ENCODE measurements at places on chromosomes 16 and 17.

DNA sequence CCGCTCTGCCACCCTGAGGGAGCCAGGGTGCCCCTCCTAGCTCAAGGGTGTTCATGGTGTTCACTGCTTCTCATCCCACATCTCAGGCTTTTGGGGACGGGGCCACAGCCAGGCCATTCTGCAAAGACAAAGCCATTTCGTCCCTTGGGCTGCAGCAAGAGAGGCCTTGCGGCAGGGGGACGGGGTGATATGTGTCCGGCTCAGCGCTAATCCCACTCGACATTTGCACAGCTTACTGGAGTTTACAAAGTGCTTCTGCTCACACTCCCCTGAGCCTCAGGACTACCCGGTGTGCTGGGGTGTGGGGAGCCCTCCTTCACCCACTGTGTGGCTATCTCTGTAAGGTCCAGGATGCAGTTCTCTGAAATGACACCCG lies 84.3 kb downstream of the RTN4RL1 start:
- DNase-seq: no peak

DNA sequence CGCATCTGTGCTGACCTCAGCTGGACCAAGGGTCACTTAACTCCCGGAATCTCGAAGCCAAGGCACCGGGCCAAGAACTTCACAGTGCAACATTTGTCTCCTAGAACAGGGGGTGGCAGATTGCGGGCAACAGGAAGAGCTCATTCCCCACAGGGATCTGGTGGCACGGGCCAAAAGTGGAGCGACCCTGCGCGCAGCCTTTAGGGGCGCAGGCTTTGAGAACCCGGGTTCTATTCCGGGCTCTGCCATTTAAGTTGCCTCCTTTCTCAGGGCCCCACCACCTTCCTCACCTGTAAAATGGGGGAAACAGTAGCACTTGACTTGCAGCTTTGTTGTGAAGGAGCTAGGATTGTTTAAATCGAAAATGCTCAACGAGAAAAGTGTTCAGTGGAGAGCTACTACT lies 651 bp downstream of the SHMT1 start:
- DNase-seq: no peak

DNA sequence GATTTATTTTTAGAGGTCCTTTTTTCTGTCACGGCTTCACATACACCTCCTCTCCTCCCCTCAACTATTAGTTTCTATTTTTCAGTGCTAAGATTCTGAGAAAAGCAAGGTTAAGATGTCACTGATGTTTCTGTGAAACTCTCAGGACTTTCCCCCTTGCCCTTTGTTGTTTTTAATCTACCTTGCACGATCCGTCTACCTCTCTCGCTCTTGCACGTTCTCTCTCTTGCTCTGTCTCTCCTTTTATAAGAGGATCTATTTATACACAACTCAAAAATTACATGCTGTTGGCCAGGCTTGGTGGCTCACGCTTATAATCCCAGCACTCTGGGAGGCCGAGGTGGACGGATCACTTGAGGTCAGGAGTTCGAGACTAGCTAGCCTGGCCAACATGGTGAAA lies 43.6 kb downstream of the RPA1 start:
- no peak for DNase-seq

DNA sequence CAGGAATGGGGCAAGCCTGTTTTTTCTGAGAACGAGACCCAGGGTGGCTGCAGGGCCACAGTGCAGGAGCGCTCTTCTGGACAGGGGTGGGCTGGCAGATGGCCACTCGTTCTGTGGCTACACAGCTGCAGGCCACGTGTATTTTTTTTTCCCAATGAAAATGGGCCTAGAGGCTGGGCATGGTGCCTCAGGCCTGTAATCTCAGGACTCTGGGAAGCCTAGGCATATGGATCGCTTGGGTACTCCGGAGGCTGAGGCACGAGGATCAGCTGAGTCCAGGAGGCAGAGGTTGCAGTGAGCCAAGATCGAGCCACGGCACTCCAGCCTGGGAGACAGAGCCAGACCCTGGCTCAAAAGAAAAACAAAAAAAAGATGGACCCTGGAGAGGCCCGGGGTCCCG lies 6.8 kb downstream of the UNKL start:
- no peak for DNase-seq

- DNase-seq: no peak
Observed at GRCh38 chr17:56030009-56030624, 123.2 kb upstream of the ANKFN1 start.

- DNase-seq: peak; percentile 79
Observed at GRCh38 chr16:57667526-57668262, 412 bp upstream of the ADGRG3 start.

GRCh38 chr16:53198933-53199332 lies 144.1 kb downstream of the CHD9 start:
- no peak for DNase-seq

DNA sequence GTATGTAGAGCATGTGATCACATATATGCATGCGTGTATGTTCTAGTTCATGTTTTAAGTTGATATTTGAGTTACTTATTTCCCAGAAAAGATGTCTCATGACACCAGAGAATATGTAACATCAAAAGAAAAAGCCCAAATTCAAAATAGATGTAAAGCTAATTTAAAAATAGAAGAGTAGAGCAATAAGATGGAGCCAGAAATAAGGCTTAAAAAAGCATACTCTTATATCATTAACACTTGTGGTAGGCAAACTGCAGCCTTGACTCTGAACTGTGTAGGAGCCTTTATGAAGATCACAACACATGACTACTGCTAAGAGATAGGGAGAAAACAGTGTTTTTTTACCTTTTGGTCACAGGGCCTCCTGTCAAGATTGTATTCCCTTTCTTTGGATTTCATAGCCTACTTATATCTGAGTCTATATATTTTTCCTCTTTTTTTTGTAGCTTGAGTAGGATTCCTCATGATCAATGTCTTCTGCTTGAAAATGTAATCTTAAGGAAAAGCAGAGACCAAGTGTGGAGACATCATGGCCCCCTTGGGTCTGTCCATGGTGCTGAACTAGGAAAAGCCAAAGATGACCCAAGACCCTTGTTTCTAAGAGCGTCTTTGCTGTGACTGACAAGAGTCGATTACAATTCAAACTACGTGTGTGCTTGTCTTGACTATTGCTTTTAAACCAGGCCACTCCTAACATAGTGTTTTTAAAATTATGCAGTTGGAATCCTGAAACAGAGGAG lies 390.4 kb downstream of the SHISA9 start:
- no peak for DNase-seq

GRCh38 chr16:49589544-49590031 lies 216.0 kb downstream of the C16orf78 start:
- DNase-seq: no peak

DNA sequence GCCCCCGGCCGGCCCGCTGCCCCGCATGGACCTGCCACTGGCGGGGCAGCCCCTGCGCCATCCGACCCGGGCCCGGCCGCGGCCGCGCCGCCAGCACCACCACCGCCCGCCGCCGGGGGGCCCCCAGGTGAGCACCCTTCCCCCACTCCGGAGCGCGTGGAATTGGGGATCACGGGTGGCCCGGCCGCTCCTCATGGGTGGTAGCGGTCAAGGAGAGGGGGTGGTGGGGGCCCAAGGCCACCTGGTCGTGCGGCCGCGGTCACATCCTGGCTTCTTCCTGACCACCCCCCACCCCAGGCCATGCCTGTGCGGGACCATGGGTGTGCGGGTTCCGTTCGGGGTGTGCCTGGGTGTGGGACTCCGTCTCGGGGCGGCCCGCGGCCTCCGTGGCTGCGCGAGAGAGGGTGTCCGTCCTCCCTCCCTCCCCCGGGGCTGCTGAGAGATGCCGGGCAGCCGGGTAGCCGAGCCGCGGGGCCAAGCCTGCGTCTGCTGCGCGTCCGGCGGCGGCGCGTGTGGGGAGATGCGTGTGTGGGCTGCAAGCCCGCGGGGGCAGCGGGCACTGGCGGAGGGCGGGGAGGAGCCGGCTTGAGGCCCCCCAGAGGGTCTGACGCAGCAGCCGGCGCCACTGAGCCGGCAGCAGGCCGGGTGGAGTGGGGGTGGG lies 6.8 kb downstream of the ACD start:
- no peak for DNase-seq

DNA sequence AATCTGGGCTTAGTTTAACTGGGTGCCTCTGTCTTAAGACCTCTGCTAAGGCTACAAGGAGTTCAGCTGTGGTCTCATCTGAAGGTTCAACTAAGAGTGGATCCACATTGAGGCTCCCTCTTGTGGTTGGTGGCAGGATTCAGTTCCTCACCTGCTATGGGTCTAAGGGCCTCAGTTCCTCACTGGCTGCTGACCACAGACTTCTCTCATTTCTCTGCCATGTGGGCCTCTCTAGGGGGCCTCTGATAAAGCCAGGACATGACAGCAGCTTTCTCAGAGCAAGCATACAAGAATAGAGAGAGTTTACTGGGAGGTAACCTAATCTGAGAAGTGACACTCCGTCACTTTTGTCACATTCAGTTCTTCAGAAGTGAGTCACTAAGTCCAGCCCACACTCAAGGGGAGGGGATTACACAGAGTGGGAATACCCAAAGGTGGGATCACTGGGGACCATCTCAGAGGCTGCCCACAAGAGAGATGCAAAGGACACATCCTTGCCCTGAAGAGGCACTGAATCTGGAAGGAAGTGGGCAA lies 19.2 kb upstream of the ABAT start:
- DNase-seq: peak; percentile 14

- DNase-seq: no peak
Observed at GRCh38 chr17:56141046-56141839, 12.0 kb upstream of the ANKFN1 start.

DNA sequence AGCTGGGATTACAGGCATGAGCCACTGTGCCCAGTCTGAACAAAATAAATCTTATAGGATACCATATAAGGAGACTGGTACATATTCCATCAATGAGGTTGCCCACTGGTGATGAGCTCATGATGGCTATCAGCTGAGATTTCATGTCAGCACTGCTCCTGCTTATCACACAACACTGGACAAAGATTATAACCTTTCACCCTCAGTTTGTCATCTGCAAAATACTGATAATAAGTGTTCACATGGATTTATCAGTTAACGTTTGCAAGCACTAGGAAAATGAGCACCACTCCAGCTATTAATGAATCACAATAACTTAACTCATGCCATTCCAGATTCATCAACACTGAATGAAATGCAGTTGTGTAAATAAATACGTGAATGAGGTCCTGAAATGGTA lies 83.7 kb downstream of the SSH2 start:
- no peak for DNase-seq

DNA sequence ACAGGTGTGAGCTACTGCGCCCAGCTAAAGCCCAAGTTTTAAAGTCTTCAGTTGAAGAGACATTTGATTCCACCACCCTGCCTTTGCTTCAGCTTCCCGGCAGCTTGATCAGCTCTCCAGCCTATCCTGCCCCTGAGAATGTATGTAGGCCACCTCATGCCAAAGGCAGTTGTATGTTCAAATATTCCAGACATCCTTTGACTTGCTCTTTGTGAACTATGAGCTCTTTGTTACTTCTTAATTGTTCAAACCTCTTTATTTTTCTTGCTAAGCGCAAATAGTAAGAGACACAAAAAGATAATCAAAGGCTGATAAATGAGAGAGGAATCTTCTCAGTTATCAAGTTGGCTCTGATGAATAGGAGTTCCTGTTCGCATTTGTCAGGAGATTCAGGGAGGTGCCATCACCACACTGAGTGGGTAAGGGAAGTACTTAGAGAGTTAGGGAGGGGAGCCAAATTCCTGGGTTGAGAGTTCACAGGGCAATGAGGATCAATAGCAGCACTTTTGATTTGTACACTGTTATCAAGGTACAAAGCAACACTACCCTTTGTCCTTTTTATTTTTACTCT lies 32.0 kb upstream of the SUPT4H1 start:
- no peak for DNase-seq

DNA sequence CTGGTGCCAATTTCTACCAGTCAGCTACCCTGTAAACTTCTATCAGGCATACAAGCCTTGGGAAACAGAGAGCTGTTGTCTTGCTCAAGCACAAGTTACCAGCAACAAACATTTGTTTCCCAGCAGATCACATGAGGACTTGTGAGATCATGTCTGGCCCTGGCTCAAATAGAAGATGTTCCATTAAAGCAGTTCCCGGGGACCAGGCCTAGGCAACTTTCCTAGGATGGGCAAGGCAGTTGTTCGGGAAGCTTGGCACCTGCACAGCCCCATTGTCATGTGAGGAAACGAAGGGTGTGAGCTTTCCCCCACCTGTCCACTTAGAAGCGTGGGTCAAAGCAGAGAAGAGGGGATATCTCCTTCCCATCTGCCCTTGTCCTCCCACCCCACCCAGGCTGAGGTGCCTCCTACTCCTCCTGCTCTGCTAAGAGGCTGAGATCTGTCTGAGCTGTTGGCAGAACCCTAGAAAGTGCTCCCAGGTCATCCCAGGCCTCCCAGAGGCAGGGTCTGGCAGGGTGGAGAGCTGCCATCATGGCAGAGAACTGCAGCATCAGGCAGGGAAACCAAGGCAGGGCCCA lies 11.2 kb upstream of the SLC47A2 start:
- no peak for DNase-seq

DNA sequence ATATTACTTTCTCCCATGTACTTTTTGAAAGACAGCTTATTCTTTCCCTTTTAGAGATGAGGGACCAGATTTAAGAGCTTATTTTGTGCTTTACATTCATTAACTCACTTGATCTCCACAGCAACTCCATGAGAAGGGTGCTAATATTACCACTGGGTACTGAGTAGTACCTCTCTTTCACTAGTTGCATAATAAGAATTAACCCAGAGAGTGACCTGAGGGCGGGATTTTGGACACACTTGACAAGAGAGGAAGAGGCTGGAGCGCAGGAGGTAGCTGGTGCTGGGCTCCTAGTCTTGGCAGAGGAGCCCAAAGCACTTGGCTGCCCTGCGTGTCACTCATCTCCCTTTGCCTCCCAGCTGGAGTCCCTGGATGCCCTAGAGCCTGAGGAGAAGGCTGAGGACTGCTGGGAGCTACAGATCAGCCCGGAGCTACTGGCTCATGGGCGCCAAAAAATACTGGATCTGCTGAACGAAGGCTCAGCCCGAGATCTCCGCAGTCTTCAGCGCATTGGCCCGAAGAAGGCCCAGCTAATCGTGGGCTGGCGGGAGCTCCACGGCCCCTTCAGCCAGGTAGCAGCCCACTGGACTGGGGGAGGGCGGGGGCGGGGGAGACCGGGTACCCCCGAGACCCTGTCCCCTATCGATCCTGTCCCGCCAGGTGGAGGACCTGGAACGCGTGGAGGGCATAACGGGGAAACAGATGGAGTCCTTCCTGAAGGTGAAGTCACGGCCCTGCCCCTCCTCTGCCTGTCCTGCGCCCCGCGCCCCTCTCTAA lies 1.7 kb upstream of the MAZ start:
- no peak for DNase-seq

- DNase-seq: no peak
Observed at GRCh38 chr17:5631958-5632590, 47.8 kb upstream of the NLRP1 start.

GRCh38 chr16:88338896-88339295 lies 43.9 kb upstream of the ZNF469 start:
- no peak for DNase-seq

- no peak for DNase-seq
Observed at GRCh38 chr17:12478311-12478710, 187.4 kb upstream of the MYOCD start.
